Stimulated activated CD8-positive, alpha-beta memory T cell treated with anti-CD3 and anti-CD28 coated beads, Interleukin-4, amount 100 ng/mL, for 1 hour (primary cell): ENCODE measurements at places on chromosomes 13 and 19.

- DNase-seq = no peak
Observed at GRCh38 chr13:86269511-86269910, 470.3 kb upstream of the SLITRK6 start.

DNA sequence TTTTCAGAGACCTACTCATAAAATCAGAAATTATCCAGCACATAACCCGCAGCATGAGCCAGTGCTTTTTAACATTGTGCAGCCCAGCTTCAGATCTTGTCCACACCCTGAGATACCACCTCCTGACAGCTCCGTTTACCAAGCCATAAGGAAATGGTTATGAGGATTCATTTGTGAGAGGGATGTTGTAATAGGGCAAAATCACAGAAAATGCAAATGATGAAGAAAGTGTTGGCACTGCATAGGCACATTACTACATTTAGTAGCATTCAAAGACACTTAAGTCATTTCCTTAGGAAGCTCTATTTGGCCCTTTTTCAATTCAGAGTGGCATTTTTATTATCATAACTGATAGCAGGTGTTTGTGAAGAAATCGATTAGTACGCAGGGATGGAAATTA is 277.5 kb downstream of the DNAJC15 start:
- no peak for DNase-seq

GRCh38 chr19:48444129-48444935 is 1.5 kb upstream of the GRWD1 start:
- DNase-seq = no peak

DNA sequence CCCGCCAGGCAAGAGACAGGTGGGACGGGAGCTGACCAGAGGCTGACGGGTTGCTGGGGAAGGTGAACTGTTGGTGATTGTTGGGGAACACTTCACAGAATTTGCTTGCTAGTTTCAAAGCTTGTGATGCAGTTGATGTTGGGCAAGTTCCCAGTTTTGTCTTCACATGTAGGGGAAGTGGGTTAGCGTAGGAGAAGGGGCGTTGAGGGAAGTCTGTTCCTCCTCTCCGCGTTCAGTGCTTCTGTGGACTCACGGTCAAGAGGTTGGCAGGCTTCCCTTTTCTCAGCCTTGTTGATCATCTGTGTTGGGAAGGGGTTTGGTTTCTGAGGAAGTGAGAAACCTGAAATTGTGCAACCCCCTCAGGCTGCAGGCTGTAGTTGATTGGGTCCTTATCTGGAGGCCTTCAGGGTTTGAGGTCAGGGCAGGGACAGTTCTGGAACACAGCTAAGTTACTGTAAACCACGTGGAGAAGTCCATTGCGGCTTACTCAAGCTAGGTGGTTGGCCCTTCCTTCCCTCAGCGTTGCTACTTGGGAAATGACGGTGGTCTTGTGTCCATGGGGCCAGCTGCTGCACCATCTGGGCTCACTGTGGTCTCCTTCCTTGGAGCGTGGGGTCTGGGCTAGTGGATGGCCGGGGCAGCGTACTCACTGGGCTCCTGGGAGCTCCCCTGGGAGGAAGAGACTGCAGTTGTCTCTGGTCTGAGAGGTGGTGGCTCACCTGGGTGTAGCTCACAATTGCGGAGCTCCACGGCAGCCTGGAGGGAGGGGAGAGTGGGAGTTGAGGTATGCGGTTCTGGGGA is 7.5 kb downstream of the RPS9 start:
- no peak for DNase-seq

- no peak for DNase-seq
Observed at GRCh38 chr13:25857830-25858229, 194.0 kb downstream of the SHISA2 start.

DNA sequence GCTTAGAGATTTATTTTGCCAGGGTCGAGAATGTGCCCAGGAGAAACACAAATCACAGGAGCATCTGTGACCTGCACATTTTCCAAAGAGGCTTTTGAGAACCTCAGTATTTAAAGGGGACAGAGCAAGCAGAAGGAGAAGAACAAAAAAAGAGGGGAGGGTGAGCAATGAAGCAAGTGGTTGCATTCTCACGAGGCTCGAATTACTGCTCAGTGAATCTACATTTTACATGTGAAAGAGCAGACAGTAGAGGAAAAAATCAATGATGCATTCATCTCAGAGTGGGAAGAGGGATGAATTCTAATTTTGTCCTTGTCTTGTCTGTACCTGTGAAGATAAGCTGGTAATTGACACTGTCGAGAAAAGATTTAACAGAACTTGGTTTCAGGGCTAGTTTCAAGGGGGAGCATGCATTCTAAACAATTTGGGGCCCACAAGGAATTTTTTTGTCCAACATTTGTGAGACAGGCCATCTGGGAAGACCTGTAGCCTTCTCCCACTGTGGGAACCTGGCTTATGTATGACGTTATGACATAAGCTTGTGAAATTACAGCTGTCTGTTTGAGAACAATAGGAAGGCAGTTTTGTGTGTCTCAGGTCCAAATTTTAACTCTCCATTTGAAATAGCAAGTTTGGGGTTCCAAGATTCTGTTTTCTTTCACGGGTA is 855.1 kb downstream of the SLITRK5 start:
- DNase-seq = no peak

GRCh38 chr19:48558018-48558684 is 6.2 kb downstream of the SULT2B1 start:
- no peak for DNase-seq
